Effector CD8-positive, alpha-beta T cell (primary cell): ENCODE measurements at places on chromosomes 11 and 22.

DNA sequence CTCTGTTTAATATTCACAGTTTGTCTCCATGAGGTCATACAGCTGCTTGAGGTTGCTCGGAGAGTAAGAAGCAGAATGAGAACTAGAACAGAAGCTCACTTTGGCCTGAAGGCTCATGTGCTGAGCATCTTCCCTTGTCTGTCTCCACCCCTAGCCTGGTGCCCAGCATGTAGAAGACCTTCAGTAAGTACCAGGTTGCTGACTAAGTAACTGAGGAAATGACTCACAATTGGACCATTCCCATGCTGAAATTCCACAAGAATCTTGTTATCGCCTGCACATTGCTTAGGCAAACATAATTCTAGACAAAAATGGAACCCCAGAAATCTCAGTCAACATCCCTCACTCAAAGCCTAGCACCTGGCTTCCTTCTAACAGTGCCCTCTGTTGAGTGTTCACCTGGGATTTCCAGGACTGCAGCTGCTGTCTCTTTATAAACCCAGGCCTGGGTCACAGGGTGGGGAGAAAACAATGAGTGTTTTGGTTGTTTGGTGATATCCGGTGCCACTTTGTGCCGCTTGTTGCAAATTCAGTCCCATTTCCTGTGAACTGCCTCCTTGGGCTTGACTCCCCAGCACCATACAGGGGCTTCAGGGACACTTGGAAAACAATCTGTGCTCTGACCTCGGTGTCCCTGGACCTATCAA lies 406.8 kb downstream of the ETS1 start:
- no peak for DNase-seq

DNA sequence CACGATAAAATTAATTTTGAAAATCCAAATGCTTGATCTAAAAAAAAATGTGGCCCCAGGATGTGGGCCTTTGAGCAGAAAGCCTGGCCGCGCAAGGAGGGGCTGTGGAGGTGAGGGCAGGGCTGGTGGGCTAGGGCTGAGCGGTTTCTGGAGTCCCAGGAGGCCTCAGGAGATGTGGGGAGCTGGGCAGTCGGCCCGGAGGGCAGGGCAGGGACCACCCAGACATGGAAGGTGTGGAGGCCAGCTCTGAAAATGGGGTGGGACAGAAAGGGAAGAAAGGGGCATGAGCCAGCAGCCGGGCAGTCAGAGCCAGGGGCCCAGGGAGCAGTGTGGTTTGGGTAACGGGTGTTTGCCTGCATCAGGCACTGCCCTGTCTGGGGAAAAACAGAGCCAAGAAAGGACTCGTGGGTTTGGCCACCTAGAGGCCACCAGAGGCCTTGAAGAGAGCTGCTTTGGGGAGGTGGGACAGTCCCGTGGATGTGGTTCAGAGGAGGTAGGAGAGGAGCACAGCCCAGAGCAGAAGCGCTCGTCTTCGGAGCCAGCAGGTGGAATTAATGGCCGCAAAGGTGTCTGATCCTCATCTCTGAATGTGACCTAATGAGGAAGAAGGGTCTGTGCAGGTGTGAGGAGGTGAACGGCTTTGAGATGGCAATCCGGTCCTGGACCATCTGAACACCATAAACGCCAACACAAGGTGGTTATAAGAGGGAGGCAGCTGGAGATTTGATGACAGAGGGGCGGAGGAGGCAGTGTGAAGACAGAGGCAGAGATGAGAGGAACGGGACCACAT lies 50.2 kb downstream of the IGF2 start:
- no peak for DNase-seq

- no peak for DNase-seq
Measured at GRCh38 chr11:102703826-102704493, 1.6 kb downstream of the MMP27 start.

GRCh38 chr11:107702723-107703122 lies 9.1 kb downstream of the SLN start:
- DNase-seq: no peak

DNA sequence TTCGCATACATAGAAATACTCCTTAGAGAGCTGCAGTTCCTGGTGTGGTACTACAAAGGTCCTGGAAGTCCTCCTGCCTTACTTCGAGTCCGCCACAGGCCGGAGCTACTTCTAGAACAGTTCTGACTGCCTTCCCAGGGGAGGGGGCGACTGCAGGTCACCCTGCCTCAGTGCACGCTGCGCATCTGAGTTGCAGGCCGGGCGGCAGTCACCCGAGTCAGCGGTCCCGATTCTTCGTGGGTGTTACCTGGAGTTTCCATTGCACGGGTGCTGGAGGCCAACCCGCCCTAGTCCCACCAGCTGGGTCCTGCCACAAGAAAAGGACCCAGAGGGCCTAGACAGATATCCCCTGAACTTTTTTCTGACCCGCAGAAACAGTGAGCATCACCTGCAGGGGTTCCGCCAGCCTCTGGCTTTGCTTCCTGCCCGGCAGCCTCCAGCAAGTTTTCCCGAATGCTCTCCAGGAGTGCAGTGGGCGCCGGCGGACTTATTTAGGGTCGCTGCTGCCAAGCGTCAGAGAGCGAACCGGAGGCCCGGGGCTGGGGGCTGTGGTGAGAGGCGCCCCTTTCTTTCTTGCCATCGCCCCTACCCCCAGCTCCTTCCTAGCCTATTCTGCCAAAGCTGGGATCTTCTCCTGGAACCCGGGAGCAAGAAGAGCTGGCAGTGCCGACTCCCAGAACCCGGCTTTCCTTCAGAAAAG lies 1.7 kb upstream of the CALCB start:
- no peak for DNase-seq

GRCh38 chr11:130533113-130533798 lies 84.8 kb downstream of the ADAMTS15 start:
- DNase-seq: no peak

DNA sequence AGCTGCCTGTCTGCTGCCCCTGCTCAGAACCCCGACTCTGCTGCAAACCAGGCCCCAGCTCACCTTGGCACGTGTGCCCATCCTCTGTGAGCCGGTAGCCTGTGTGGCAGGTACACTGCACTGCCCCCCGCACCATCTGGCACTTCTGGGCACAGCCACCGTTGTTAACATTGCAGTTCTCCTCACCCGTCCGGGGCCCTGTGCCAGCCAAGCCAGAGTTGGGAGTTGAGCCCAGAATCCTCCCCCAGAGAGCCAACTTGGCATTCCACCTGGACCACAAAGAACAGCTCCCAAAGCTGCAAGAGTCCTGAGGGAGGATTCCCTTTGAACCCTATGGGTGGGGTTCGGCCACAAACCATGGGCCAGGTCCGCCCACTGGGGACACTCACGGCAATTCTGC lies 22.5 kb downstream of the LRP4 start:
- DNase-seq: no peak

DNA sequence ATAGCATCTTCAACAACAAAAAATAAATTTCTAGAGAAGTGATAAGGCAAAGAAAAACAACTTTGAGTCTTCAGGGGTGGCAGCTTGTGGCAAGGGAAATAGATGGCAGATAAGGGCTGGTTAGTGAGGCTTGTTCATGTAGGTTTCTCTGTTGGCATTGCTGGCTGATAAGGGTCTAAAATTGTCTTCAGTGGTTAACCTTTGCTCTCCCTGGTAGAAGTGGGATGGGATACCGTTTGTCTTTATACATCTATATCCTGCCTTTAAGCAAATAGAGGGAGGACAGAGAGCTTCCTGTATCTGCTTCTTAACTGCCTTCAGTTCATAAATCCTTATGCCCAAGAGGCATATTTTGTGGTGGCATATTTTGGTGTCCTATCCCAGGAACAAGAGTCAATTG lies 57.1 kb downstream of the TRAF6 start:
- no peak for DNase-seq

DNA sequence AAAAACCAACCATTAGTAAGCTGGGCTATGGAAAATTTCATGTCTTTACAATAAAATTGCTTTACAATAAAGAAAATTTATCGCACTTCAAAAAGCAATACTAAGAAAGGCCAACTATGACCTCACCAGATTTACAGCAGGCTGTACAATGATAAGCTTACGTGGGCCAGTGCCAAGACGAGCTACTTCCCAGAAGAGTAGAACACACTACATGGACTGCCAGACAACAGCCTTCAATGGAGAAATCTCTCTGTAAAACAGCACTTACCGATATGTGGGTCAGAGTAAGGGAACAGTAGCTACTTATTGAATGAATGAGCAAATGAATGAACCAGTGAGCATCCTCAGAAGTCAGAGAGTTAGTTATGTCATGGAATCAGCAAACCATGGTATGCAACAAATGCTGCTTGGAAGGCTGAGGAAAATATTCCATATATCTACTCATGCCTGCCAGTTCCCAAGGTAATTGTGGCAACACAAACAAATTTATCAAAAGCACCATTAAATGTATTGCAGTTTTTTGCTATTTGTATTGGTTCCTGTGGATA lies 74.4 kb downstream of the SLC36A4 start:
- no peak for DNase-seq

- no peak for DNase-seq
Measured at GRCh38 chr22:28978158-28978557, 83.5 kb downstream of the C22orf31 start.
